NCI-H69 (cell line): ENCODE measurements at places on chromosomes 1 and 21.

GRCh38 chr21:42148097-42148496 lies 70.8 kb upstream of the ABCG1 start:
- no peak for DNase-seq

DNA sequence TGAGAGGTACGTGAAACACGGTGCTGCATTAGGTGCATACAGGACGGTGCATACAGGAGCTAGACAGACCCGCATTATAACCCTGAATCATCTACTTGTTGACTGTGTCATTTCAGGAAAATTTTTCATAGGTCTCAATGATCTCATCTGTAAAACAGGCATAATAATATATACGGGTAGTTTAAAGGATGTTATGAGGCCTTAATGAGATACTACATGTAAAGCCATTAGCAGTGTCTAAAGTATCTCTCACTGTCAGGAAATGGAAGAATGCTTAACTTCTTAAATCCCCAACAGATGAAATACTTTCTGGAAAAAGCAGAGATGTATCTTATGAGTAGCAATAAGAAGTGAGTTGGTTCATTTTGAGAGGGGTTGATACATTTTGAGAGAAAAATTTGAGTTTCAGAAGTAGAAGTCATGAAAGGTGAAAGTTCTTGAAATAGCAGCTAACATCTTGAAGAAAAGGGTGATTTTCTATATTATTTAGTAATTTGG lies 669.6 kb downstream of the PTPRC start:
- no peak for DNase-seq

DNA sequence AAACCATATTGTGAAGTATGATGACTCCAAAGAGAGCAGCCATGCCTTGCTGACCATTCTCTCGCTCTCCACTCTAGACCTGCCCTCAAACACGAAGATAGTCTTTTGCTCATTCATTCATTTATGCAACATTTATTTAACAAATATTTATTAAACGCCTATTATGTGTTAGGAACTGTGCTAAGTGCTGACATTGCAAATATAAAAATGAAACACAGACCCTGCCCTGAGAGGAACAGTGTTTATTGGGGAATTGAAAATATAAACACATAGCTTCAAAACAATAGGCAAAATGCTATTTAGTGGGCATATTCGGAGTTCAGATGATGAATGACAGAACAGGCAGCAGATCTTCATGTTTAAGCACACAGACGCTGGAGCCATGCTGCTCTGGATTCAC lies 213.6 kb downstream of the NUF2 start:
- no peak for DNase-seq

DNA sequence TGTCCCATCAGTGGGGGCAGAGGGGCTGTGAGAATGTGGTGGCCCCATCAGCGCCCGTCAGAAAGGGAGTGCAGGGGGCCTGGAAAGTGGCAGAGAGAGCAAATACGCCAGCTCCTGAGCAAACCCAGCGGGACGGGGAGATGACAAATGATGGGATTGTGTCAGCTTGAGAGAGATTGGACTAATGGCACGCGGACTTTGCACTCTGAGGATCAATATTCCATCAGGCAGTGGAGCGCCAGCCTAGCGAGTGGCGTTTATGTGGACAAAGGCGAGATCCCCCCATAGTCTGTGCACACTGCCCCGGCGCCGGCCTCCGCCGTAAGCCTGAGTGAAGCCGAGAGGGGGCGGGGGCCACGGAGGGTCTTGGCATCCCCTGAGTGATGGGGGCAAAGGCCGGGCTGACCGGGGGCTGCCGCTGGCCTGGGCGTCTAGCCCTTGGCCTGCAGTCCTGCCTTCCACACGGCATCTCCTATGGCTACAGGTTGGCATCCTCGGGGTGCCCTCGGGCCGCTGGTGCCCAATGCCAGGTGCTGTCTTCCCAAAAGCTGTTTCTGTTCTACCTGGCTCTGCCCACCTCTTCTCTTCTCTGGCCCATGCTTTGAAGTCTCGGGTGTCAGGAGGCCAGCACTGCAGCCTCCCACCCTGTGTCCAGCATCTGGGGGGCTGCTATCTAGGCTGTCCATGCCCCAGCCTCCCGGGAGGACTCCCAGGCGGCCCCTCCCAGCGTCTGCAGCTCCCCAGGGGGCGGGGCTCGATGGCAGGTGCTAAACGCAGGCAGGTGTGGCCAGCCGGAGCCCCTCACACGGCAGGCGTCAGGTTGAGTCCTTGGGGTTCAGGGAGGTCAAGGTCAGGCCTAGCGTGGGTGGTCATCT lies 46.5 kb downstream of the PRDM16 start:
- DNase-seq, result no peak

- DNase-seq, result no peak
Observed at GRCh38 chr1:167566766-167567165, 13.2 kb upstream of the CREG1 start.

DNA sequence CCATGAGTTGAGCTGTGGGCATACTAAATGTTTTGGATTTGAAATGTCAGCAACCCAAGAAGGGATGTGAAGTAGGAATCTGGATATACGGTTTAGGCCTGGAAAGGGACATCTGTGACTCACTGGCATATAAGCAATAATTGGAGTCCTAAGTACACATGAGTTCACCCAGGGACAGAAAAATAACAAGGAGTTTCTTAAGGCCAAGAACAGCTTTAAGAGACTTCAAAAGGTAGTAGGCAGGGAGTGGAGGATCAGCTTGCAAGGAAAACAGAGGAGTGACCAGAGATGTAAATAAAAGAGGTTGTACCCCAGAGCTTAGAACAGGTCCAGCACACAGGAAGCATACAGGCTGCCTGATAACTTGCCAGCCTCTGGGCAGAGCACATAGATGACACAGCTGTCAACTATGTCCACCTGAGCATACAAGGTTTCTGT lies 28.1 kb downstream of the TMEM50B start:
- DNase-seq, result no peak

DNA sequence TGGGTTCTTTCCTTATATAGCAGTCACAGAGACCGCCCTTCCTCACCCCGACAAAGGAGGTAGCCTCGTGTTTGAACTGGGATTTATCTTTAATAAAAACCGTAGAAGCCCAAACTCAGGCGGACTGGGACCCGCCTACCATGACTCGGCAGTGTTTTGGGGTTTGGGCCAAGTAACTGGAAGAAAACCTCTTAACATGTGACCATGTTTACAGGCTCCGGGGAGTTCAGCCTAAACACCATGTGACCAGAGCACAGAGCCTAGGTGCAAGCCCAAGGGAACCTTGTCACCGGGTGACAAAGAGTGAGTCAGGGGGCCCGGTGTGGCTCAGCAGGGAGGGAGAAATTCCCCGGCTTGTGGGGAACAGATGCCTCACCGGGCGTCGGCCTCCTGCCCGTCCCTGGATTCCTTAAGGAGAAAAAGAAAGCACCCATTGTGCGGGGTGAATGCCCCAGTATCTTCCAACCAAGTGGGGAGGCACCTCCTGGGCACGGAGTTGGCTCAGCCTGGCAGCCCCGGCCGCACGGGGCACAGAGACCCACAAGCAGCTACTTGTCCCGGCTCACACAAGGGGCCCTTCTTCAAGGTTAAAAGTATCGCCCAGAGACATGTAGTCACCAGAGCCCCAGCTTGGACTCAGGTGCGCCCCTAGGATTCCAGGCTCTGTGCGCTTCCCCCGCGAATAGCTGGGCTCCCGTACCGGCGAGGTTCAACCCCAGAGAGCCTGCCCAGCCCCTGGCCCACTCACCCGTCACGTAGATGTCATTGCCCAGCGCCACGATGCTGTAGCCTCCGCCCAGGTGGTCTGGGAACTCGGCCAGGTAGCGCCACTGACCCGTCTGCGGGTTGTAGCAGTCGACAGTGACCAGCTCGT lies 1.4 kb downstream of the KLHL21 start:
- DNase-seq, result peak; percentile 39
